Cortex of kidney (tissue), 1 donor: ENCODE measurements at places on chromosomes 16 and 17.

- DNase-seq: no peak
Observed at GRCh38 chr17:74778960-74779359, 2.8 kb upstream of the NAT9 start.

GRCh38 chr17:57755480-57756070, 10.5 kb upstream of the CCDC182 start:
- no peak for DNase-seq

DNA sequence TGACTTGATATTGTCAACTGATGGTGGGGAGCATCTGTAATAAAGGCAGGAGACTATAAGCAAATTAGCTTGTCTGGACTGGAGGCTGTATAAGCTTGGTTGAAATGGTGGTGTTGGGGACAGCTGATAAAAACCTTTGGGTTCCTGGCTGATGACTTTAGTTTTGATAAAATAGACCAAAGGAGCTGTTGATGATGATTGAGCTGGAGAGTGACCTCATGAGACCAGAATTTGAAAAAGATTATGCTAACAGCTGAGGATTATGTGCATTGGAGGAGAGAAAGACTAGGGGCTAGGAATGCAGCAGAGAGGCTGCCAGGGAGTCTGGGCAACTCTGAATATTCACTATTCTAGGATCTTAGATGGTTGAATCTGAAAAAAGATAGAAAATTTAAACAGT, 8.7 kb upstream of the CDC27 start:
- DNase-seq: no peak

GRCh38 chr16:88378836-88379693, 3.7 kb upstream of the ZNF469 start:
- no peak for DNase-seq

DNA sequence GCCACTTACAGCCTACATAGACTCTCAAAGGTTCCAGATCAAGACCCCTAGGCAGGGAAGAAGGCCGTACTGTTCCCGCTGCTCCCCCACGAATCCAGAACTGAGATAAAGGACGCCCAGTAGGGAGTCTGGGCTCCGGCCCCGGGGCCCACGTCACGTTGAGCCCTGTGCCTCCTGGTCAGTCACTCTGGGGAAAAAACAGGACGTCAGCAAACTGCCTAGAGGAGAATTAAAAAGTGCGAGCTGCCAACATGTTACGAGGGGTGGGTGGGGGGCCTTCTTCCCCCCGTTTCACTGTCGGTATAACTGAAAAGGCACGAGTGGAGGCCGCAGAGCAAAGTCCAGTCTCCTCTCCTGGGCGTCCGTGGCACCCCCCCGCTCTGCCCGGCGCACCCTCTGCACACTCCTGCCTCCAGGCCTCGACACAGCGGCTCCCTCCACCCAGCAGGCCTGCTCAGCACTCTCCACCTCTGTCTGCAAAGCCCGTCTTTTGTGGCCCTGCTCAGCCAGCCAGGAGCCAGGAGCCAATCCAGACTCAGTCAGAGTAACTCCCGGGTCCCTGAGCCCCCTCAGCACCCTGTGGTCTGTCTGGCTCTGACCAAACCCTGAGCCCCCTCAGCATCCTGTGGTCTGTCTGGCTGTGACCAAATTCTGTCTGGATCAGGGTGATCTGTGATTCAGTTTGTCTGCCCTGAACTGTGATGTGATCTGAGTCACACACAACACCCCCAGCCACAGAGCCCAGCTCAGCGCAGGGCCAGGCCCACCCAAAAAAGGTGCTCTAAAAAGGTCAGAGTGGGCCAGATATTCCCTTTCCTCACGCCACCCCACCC, 6.2 kb downstream of the ITGAE start:
- no peak for DNase-seq

- no peak for DNase-seq
Observed at GRCh38 chr16:3021449-3022207, 1.5 kb downstream of the TNFRSF12A start.

- no peak for DNase-seq
Observed at GRCh38 chr16:50752471-50753235, 10.8 kb downstream of the CYLD start.

DNA sequence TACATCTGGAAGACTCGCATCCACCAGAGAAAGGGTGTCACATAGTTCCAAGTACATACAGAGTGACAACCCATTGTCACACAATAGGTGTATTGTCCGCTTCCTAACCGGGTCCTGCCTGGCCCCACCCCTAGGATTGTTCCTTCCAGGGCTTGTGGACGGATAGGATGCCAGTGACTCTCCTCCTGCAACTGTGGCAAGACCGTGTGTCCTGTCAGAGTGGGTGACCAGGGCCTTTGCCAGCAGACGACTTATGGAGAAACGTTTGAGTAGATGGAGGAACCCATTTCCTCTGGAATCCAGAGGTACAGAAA, 258.4 kb downstream of the CPPED1 start:
- no peak for DNase-seq

DNA sequence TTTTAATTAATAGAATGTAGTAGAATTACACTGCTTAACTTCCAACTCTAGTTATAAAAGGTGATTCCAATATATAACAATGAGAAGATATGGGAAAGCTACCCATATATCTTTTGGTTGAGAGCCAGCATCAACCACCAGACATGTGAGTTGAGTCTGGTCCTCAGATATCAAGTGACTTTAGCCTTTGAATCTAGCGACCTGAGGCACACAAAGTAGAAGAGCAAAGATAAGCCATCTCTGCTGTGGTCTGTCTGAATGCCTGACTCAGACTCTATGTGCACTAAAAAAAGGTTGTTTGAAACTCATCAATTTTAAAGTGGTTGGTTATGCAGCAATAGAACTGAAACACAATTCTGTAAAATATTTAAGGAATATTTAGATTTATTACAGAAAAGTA, 492.5 kb upstream of the SOX9 start:
- no peak for DNase-seq

DNA sequence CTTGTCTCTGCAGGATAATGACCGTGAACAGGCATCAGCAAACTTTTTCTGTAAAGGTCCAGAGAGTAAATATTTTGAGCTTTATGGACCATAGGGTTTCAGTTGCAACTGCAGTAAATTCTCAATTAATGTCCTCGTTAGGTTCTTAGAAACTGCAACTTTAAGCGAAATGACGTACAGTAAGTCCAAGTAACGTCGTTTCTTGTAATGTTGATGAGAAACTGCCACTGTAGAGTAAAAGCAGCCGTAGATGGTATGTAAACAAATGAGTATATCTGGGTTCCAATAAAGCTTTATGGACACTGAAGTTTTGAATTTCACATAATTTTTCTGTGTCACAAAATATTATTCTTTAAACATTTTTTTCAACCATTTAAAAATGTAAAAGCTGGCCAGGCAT, 4.9 kb downstream of the CHD9 start:
- DNase-seq: no peak

GRCh38 chr17:36684134-36684533, 82.8 kb downstream of the MRM1 start:
- no peak for DNase-seq

DNA sequence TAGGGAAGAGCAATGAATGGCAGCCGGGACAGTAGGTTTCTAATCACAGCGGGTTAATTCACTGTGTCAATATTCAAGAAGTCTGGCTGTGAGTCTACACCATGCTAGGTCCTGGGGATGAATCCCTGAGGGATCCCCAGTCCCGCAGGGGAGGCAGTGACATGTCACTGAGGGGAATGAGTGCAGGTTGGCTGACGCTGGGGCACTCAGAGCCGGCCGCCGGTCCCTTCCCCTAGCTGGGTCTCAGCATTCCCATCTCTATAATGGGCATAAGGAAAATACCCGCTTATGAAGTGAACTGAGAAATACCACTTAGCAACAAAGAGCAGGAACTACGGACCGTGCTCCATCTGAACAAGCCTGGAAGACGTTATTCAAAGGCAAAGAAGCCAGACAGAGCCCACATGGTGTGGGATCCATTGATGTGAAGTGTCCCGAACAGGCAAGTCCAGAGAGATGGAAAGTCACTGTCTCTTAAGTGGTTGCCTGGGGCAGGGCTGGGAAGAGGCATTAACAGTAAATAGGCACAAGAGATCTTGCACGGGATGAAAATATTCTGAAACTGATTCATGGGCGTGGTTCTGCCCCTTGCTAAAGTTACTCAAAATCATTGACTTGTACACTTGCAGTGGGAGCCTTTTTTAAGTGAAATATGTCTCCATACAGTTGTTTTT, 31.9 kb downstream of the PPL start:
- no peak for DNase-seq

- DNase-seq: no peak
Observed at GRCh38 chr17:43732958-43733357, 25.6 kb downstream of the SOST start.

DNA sequence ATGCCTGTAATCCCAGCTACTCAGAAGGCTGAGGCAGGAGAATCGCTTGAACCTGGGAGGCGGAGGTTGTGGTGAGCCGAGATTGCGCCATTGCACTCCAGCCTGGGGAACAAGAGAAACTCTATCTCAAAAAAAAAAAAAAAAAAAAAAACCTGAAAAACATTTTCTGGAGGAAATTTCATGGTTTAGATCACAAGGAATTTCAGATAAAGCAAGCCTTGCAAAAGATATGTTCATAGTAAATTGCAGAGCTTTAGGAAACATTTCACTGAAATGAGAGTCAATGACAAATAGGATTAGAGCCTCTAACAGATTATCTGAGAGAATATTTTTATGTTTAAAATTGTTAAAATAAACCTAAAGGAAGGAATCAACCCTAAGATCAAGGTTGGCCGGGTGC, 3.2 kb downstream of the TAF15 start:
- DNase-seq: no peak

DNA sequence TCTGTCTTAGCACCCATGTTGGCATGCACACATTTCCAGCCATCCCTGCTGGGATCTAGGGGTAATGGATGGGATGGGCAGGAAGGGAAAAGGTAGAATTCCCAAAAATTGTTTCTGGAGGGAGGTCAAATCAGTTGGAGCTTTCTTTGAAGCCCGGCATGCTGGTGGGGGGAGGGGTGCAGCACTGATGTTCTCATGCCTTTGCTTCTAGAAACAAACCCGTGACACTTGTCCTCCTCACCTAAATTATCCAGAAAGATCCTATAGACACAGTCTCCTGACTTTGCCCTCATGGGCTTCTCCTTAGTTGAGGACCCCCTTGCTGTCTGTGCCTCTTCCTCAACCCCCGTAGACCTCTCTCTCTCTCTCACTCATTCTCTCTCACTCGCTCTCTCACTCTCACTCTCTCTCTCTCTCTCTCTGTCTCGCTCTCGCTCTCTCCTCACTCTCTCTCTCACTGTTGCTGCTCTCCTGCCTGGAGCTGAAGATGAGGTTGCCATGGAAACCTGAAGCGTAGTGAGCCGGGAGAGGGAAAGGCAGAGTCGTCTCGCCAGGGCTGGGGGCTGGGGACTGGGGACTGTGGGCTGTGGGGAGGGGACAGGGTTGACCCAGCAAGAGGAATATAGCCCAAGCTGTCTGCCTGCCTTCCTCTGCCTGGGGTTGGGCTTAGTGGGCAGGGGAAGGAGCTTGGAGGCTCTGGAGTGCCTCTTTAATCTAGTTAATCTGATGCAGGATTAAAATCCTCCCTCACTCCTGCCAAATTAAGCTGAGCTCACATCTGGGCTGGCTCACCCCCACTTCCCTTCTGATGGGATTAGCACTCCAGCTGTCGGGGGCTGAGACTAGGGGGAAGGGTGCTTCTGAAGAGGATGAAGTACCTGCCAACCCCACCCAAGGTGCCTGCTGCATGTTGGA, 16.1 kb downstream of the LASP1 start:
- no peak for DNase-seq

DNA sequence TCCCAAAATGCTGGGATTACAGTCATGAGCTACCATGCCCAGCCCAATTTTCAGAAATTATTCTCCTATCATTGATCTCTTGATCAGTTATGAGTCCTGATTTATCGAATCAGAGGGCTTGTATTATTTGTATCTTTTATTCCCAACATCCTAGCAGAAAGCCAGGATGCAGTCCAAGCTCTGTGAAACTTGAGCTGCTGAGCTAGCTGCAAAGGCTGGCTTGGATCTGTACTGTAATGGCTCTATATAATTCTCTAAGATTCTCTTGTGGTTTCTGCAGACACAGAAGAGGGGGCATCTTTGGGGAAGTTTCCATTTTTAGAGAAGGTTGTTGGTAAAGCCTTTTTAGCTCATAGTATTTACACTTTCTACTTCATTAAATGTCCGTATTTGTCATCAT, 227.1 kb downstream of the MAP2K4 start:
- DNase-seq: no peak

DNA sequence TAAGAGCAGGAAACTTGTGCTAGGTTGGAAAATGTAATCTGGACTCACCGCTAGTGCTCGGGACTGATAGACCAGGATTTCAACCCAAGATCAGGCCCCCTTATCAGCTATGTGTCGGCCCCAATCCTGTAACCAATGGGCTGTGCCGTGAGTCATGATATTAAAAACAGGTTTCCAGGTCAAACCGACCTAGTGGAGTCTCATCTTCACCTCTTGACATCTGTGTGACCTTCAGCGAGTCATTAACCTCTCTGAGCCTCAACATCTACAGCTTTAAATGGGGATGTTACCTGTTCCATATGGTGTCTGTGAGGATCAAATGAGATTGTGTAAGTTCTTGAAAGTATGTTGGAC, 512 bp downstream of the PMM2 start:
- no peak for DNase-seq

DNA sequence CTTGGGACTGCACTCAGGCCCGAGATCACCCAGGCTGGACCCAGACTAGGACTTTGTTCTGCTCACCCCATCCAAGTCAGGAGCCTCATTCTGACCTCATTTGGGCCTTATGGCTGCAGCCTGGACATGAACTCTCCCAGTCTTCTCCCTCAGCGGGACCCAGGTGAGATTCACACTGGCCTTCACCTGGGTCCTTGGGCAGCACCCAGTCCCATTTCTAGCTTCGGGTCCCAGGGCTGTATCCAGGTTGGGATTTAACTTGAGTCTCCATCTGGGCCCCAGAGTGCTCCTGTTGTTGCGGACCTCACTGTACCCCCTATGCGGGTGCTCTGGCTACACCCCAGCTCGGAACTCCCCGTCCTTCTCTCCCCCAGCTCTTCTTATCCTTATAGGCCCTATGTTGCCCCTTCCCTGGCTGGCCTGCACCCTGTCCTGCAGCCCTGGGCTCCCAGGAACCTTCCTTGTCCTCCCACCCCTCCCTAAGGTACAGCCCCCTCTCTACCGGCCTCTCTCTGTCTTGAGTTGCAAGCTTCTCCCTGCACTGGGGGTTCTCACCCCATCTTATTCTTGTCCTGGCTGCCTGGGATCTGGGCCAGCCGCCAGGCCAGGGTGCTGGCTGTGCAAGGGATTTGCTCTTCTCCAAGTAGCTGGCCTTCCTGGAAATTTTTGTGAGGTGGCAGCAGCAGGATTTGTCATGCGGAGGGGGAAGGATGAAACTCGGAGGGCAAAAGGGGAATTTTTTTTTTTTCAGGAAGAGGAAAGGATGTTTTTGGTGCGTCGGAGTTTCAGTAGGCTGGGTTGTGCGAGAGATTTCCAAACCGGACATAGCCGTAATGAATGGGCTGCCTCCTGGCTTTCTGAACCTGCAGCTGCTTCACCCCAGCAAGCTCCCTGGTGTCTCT, 904 bp downstream of the MAP2K3 start:
- DNase-seq: no peak

DNA sequence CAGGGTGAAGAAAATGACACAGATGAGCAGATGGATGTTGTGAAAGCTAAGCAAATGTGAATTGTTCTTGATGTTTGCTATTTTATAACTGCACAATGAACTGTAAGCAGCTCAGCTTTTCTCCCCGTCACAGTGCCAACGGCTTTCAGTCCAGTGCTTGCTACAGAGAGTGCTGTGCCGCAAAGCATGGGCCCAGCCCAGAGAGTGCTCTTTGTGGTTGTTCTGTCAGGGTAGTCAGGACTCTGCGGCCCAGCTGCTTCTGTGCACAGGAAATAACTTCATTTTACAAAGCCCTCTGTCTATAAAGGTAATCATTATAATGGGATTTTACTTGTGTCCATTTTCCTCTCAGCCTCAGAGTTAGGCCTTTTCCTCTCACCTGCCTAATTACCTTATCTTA, 39.1 kb downstream of the CDRT15 start:
- DNase-seq: no peak

- no peak for DNase-seq
Observed at GRCh38 chr17:48717367-48718226, 4.7 kb downstream of the PRAC1 start.
